ENCODE measurements at places on chromosomes 1 and 21.
A peak's percentile ranks its signal among the peaks of the same experiment; 100 is the strongest.

GRCh38 chr1:230050973-230051735 is 15.9 kb upstream of the GALNT2 start:
- no peak for DNase-seq

DNA sequence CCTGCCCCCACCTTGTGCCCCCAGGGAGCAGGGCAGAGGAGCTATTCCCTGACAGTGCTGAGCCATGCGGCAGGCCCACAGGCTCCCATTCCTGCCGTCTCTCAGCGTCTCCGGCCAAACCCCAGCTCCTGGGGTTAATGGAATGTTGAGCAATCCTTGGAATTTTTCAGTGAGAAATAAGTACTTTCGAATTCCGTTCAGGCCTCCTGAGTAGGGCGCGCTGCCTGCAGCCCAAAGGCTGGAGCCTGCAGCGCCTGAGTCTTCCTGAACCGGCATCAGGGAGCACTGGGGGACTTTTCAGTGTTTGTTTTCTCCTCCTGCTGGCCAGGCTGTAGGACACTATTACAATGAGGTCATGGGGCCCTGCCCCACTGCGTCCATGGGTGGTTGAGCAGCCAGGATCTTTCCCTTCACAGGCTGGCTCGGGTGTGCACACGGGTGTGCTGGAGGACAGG is 33.3 kb upstream of the CSF1 start:
- peak; percentile 97 for DNase-seq

DNA sequence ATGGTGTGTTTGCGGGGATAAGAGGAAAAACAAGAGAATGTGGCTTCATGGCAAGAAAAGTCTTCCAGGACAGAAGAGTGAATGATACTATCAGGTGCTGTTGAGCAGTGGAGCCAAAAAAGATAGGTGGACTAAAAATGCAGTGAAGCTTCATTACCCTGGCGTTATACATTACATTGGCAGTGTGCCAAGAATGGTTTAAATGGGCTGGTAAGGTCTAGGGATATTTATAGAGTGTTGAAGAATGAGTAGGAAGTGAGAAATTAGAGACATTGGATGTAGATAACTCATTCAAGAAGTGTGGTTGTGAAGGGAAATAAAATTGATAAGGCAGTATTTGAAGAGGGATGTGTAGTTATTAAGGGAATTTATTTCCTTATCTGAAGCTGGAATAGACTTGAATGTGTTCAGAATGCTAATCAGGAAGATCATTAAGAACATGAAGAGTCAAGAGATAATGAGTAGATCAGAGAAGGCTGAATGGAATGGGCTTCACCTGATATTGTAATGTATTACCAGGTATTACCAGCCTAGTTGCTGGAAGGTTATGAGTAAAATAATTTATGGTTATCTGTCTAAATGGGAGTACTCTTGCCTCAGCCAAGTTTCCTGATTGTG is 72.7 kb downstream of the MAST2 start:
- DNase-seq = peak; percentile 6

DNA sequence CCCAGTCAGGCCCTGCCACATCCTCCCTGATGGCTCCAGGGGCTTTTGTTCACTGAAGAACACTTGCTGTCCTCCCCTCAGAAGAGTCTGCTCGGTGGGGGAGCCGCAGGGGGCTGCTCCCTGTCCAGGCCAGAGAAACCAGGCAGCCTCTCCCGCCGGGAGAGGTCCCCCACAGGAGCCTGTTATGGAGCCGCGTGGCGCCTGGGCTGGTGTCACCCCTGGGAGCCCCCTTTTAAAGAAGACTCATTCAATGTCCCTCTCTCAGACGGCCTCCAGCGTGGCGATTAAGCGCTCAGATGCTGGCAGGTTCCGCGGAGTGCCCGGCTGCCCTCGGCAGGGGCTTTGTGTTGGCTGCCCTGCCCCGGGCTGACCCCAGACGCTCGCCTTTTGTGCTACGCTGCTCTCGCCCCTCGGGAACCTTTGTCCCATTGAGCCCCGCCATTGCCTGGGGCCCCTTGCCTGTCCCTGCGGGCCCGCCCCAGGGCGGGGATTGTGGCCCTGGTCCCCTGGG is 43.1 kb downstream of the SKI start:
- DNase-seq = no peak

DNA sequence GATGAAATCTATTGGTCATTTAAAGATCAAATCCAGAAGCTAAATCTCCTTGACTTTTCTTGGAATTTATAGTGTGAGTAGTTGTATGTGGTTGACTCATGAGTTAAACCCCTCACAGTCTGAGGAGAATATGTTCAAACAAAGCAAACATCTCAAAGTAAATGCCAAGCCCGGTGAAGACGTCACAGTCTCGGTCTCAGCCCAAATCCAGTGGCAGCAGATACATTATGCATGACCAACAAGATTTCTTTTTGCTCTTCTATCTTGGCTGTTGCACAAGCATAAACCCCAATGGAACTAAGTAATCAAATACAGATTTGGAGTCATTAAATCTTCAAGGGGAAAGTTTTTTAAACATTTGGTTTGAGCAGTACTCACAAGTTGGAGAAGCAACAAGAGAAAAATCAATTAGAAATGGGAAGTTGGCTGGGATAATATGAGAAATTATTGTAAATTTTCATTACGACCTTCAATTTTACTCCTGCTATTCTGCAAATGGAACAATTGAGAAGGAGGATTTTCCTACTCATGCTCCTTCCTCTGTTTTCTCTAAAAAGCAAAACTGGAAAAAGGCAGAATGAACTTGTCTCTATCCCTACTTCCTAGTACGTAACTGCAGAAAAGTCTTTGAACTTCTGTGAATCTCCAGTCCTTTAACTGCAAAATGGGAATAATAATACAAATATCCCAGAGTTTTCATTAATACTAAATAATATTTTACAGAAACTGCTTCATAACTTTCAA is 575.8 kb downstream of the NUF2 start:
- DNase-seq = peak; percentile 89

DNA sequence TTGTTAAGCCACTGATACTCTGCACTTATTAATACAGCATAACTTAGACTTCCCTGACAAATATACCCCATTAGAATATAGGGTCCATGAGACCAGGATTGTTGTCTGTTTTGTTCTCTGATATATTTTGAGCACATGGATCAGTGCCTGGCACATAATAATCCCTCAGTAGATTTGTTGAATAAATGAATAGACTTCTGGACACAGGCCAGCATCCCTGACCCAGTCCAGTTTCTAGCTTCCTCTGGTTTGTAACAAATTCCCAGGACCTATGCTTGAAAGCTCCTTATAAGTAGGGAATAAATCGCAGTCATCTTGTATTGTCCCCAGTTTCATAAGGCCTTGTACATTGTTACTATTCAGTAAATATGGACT is 58.2 kb upstream of the GADD45A start:
- no peak for DNase-seq

DNA sequence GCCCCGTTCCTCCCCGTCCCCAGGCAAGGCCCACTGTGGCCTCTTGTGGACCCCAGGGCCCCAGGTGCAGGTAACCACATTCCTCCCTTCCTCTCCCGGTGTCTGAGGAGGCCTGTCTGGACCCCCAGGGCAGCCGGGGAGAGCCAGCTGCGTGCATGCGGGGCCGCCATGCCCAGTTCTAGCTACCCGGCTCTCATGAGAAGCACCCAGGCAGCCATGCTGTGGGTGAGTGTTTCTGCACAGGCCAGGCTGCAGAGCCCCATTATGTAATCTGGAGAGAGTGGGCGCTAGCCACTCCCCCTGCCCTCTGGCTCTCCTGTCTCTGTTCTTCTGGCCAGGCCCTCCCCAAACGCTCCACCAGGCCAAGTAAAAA is 18.4 kb upstream of the PLEKHG5 start:
- peak; percentile 29 for DNase-seq

DNA sequence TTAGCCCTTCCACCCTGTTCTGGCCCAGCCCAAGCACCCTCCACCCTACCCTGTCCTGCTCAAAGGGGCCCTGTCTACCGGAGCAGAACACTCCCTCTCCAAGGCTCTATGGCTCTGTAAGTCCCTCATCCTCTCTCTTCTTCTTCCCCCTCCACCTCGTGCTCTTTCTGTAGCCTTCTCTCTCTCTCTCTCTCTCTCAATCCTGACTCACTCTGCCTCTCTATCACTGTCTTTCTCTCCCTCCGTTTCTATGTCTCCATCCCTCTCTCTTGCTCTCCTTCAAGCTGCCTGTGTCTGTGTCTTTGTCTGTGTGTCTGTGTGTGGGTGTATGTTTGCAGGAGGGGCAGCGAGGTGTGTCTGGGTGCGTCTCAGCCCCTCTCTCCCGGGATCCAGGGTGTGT is 1.3 kb upstream of the ZNF678 start:
- DNase-seq = no peak

- no peak for DNase-seq
Measured at GRCh38 chr1:10607228-10607627, 132.5 kb downstream of the PEX14 start.

- DNase-seq = no peak
Measured at GRCh38 chr1:13600762-13601453, 17.3 kb downstream of the PDPN start.

DNA sequence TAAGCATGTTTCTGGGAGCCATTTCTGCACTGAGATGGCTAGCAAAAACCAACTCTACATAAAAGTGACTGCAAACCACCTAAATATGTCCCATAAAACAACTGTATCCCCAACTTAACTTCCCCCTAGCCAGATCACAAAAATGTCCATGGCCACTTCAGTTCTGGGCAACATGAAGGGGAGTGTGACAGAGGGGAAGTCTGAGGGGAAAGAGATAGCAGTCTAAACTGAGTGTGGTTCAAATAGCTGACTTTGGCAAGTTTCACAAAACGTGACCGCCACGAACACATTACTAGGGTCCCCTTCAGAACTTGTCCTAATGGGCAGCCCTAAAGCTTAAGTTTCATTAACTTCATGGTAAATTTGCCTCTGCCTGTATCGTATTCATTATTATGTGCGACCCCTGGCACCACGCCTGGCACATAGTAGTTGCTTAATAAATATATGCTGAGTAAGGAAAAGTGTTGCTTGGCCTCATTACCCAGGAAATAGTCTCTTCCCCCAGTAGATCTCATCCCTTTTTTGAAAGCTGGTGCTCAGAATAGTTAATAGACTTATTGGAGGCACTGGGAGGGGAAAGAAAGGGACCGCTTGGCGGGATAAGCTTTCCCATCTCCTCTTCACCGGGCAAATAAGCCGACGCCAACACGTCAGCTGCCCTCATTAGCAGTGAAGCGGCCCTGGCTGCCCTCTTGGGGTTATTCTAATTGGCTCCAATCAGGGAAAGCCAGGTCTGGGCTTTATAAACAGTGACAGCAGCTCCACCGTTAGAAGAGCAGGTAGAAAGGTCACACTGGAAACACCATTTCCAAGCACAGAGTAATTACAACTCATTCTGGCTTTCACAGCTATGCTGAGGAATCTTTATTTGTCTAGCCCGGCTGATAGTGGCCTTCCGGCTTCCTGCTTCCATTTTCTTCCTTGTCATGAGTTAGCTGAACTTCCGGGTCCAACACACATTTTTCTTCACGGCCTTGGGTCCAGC is 122.1 kb downstream of the LRIG2 start:
- DNase-seq = no peak

GRCh38 chr1:44251989-44252671 is 38.9 kb downstream of the DMAP1 start:
- DNase-seq = no peak

- DNase-seq = peak; percentile 23
Measured at GRCh38 chr1:198203434-198203833, 46.6 kb downstream of the NEK7 start.

DNA sequence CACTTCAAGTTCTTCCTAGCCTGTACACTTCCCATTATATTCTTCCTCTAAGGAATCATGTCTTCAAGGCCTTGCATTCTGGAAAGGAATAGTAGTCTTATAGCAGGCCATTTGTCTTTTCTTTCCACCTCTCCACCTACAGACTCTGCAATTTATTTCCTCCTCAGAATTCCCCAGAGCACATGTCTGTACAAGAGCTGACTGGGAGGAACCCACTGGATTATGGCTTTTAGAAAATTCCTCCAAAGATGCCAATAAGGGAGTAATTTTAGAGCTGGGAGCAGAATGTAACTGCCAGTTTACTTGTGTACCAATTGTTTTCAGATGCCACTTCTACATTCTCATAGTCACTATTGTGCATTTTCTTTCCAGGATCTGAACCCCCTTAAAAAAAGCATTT is 3.4 kb upstream of the PSMG1 start:
- DNase-seq = peak; percentile 8

DNA sequence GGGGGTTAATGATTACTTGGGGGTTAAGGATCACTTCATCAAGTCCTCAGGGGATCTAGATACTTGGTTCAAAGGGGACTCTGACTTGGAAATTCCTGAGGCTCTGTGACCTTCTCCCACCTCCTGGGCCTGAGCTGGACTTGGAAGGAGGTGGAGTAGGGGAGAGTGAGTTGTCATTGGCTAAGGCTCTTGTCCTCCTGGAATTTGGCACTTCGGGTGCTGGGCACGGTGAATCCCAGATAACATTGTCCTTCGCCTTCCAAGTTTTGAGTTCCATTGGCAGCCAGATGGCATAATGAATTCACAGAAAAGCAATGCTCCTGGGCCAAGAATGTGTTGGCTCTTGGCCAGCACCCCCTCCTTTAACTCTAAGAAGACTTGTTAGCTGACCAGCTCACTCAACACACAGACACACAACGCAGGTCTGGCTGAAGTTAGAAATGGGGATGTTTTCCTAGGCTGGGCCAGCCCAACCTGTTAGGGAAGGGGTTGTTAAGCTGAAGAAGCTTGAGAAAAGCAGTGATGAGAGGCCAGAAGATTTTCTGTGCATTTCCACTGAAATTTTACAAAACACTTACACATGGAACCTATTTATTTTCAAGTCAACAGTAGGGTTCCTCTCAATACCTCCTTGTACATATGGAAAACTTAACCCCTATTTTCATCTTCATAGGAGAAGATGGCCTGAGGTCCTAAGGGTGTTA is 29.7 kb downstream of the SLC26A9 start:
- DNase-seq = peak; percentile 25

DNA sequence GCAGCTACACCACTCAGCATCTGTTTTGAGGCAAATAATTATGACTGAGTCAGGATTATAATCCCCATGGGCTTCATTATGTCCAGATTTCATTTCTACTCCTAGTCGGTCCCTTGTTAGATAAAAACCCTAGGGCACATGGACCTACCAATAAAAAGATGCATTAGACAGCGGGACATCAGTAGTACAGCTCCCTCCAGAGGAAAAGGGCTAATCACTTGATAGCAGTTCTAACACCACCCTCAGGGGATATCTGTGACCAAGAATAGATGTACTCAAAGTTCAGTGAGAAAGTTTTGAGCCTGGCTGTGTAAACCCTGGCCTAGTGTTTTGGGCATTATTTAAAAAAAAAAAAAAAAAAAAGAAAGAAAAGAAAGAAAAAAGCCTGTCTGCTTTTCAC is 10.0 kb downstream of the GJA8 start:
- DNase-seq = no peak

- DNase-seq = no peak
Measured at GRCh38 chr1:194318790-194319280, 1132.4 kb upstream of the B3GALT2 start.

GRCh38 chr1:174217248-174217647 is 57.9 kb downstream of the RABGAP1L start:
- DNase-seq = no peak
